NCI-H2227 treated with DMSO at 0.1 percent for 48 hours (cell line): ENCODE measurements at places on chromosomes 6 and 20.

GRCh38 chr6:25413207-25413905 is 134.2 kb downstream of the CARMIL1 start:
- no peak for DNase-seq

DNA sequence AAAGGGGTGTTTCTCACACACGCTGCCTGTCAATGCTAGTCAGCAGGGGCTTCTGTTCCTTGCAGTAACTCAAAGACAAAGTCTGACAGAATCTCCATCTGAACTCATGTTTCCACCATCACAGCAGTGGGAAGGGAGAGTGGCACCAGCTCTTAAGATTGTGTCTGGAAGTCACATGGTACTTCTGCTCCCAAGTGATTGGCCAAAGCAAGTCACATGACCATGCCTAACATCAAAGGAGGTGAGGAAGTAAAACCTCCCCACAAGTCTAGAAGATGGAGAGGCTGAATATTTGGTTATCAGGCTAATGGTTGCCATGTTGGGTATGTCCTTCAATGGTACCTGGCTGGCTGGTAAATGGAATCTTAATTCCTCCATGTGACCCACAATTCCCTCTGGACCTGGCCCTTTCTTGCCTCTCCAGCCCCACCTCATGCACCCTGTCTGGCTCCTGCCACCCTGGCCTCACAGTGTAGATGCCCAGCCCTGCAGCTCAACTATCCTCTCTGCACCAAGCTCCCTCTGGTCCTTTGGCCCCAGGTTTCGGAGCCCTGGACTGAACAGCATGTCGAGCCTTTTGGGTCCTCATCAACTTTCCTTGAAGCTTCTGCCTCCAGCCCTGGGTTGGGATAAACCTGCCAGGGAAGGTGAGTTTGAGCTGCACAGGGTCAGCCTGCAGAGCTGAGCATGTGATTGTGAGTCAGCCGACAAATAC is 51.0 kb upstream of the PMEPA1 start:
- no peak for DNase-seq

DNA sequence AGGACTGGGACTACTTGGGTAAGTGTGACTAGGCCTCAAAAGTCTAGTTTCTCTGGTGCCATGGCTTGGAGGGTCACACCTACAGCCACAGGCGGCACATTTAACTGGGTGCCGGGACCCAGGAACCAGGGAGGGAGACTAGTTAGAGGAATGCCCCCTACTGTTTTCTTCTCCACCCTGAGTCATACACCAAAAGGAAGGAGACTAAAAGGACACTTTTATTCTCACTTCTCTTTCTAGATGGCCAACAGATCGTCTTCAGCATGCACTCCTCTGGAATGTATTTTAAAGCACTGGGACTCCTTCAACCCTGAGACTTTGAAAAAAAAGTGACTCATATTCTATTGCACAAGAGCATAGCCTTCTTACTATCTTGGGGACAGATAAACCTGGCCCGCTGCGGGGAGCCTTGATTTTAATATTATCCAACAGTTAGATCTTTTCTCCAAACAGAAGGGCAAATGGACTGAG is 33.4 kb downstream of the PLN start:
- no peak for DNase-seq

- no peak for DNase-seq
Observed at GRCh38 chr6:112330071-112330878, 16.9 kb upstream of the RFPL4B start.

GRCh38 chr6:155245831-155246230 is 18.0 kb upstream of the CLDN20 start:
- no peak for DNase-seq

- no peak for DNase-seq
Observed at GRCh38 chr20:3797592-3798372, 1.7 kb downstream of the CDC25B start.

GRCh38 chr6:80319196-80319595 is 212.7 kb downstream of the BCKDHB start:
- DNase-seq: no peak

GRCh38 chr20:5688431-5688972 is 61.7 kb upstream of the SHLD1 start:
- DNase-seq: peak; percentile 35

DNA sequence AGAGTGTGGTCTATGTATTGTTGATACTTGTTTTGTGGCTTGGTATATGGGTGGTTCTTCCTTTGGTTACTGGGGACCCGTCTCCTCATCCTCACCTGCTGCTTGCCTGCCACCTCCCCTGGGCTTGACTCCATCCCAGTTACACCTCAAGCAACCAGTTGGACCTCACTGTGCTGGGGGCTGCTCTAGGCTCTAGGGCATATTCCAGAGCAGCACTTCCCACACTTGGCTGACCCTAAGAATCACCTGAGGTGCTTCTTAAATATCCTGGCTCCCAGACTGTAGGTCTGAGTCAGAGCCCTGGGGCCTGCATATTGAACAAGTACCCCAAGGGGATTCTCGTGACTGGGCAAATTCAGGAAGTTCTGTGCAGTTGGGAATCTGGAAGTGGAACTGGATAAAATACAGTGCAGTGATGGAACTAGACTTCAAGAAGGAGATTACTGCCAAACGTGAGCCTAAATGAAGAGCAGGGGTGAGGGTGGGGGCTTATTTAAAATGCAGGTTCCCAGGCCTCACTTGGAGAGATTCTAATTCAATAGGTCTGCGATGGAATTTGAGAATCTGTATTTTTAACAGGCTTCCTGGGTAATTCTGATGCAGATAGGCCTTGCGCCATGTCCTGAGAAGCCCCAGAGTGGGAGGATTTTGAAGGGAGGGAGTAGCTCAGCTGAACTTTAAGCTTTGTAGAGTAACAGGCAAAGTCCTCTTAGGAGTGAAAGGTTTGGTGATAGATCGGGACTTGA is 7.6 kb downstream of the SPATS1 start:
- no peak for DNase-seq

DNA sequence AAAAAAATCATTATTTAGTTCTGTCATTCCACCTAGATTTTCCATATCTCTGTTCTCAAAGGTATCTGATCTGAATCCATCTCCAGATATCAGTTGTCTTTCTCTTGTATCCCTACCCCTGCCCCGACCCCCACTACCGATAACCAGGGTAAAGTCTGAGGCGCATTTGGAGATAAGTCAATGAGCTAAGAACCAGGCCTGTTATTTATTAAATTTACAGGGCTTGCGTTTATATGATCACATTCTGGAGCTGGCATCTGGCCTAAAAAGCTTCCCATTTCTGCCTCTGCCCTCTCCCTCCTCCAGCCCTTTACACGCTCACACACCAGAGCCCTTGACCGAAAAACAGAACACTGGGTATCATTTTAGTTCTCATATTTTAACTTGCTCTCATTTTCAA is 144.7 kb downstream of the ALDH8A1 start:
- no peak for DNase-seq

DNA sequence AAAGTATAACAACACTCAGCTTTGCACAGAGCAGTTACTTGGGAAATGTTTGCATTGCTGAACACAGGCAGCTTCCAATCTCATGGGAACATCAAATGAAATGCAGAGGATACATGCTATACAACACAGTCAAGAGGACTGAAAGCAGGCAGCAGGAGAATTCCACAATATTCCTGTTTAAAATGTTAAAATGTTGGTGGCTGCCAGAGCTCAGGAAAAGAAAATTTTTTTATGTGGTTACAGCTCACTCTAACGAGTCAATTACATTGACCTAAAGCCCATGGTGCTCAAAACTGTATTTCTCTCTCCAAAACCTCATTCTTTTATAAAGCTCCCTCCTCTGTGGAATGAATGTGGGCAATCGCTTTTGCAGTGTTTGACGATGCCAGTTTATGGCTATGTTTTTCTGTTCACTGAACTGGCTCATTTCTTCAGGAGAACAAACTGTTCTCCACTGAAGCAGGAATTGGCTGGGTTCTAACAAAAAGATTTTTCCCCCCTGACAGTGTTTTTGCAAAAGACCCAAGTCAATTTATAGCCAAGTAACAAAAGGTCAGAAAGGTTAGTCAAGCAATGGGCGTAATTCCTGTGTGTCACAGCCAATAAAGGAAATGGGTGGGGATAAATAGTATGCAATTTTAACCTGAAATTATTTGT is 69.0 kb downstream of the ZHX3 start:
- no peak for DNase-seq

DNA sequence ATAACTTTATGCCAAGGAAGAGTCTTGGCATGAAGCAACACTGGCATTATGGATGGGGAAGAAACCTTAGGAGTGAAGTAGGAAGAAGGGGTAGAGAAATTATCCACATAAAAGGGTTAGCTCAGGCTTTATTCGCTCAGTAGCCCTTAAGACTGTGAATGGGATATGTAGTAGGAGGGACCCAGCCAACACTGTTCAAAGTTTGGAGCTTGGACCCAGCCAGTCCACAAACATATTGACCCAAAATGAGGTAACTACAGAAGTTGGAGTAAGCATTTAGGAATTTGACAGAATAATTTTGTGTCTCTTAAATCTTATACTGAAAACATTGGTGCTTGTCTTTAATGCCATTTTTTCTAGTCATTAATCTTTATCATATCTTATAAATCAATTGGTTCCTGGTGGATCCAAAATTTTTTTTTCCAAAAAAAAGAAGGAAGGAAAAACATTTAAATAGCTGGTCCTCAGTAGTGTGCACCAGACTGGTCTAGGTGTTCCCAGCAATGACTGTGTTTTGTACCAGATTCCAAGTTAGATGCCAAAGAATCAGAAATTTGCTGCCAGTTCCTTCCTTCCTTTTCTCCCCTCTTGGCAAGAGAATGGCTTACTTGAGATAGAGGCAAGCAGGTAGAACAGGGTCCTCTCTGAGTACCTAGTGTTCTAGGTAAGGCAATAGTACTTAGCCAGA is 451.8 kb upstream of the SOX4 start:
- no peak for DNase-seq

DNA sequence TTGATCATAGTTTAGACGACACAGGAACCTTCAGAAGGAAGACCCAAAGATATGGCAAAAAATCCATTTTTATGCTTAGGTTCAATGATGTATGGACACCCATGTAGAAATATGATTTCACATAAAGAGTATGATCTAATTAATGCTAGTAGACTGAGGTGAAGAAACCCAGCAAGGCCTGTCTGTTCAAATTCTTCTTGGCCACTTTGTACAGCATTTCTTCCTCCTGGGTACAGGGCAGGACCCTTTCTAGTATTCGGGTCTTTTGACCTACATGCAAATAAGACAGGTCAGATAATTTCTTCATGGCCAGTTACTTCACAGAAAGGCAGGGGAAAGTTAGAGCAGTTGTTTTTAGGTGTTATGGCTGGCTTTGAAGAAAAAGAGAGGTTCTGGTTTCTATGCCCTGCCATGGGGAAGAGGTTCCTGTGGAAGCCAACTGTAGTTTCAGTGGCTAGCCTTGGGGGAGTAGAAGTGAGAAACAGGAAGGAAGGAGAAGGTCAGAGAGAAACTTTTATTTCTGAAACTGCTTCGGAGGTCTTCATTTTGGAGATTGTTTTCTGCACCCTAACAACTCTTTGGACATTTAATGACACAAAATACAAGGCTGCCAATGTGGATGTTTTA is 208.3 kb downstream of the PTPRK start:
- no peak for DNase-seq

DNA sequence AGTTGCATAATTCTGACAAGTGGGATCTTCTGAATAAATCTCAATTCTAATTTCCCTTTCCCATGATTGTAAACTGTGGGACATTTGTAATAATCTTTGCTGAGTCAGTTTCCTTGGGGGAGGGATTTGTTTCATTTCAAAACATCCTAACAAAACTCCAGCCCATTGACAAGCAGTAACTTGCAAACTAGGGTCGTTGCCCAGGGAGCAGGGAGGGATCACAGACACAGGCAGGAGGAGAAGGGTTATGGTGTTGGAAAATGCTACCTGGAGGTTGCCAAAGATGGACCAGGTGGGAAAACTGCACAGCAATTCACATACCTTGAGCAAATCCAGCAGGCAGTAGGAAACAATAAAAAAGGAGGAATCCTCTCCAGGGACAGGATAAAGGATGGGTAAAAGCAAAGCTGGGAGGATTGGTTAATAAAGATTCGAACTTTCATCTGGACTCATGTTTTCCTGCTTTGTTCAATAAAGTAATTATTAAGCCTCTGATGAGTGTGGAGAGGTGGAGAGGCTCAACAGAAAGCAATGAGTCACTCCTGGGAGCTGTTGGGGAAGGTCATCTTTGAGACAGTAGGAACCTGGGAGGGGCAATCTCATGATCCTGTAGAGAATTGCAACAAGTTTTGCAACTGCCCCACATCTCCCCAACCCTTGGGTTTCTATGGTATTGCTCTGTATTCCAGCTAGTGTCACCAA is 87.3 kb upstream of the AKIRIN2 start:
- DNase-seq: no peak

GRCh38 chr6:56963043-56963442 is 8.1 kb downstream of the BEND6 start:
- DNase-seq: no peak

DNA sequence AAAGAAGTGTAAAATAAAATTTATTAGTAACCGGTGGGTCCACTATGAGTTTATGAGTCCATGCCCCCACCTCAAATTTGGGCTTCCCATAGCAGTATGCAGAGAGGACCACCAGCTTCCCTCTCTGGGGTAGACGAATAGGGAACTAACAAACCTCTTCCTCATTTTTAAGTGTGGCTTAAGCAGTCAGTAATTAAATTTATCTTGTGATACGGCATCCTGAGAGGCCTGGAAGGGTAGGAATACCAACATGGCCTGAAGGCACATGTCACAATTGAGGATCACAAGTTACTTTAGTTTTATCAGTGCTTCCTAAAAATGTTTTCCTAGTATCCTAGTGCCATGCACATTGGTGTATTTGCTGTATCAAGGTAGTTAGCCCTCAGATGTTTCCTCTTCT is 239.9 kb downstream of the HIVEP2 start:
- DNase-seq: no peak

GRCh38 chr6:162702446-162702845 is 25.1 kb downstream of the PRKN start:
- DNase-seq: no peak

DNA sequence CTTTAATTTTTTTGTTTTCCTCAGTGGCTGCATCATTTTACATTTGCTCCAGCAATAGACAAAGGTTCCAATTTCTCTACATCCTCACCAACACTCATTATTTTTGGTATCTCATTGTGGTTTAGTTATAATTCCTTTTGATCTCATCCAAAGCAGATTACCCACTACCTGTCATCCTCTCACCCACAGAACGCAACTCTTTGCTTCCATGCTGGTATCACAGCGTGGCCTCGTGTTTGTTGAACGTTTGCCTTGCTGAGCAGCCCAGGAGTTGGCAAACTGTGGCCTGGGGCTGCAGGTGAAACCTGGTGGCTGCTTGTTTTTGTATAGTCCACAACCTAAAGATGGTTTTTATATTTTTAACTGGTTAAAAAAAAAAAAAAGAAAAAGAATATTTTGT is 181.9 kb downstream of the BCAS1 start:
- no peak for DNase-seq

DNA sequence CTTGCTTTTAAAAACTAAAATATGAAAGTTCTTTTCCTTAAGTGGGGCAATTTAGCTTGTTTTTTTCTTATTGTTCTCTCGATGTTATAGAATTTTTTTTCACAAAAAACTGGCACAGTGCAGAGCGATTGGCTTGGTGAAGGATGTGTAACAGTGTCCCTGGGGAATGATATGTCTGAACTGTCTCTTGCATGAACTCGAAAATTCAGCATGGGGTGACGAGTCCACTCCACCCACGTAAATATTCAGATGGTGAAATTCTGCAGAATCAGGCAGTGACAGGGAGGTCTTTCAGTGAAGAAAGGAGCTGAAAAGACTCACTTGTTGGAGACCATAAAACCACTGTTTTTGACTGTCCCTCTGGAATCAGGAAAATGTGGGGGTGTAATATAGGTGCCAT is 505.3 kb downstream of the MMUT start:
- DNase-seq: no peak
